ENCODE measurements at places on chromosomes 6 and 20.

DNA sequence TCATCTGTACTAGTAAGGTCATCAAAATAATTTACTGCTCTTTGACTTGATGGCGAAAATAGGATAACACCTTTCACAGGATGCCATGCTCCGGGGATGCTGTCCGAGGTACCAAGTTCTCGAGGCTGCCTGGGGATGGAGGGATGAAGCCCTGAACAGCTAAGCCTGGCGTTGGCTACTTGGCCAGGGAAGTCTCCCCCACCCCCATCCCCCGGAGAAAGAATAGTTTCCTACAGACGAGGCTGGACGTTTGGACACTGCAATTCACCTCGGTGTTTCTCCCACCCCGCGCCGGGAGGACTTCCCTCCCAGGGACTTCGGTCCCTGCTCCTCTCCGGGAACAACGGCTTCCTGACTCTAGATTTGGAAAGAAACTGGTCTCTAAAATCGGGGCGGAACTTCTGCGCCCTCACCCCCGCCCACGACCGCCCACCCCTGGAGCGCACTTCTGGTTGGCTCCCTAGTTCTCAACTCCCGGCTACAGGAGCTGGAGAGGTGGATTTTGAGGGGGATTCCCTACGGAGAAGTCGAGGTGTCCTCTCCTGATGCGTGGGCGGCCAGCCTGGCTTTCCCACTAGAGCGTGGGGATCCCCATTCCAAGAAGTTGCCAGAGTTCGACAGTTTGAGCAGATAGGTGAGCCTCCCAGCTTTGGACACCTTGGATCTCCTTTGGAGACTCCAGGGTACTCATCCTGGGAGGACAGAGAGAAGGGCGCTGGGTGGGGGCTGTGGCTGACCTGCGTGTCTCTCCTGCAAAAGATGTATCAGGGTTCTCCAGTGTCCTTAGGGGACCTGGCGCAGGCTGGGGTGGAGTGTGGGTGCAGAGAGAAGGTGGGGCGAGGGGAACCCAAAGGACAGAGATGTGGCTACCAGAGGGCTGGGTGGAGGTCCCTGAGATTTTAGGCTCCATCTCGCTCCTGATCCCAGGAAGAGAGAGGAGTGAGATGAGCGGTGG lies 1.1 kb downstream of the PCSK2 start:
- no peak for DNase-seq

DNA sequence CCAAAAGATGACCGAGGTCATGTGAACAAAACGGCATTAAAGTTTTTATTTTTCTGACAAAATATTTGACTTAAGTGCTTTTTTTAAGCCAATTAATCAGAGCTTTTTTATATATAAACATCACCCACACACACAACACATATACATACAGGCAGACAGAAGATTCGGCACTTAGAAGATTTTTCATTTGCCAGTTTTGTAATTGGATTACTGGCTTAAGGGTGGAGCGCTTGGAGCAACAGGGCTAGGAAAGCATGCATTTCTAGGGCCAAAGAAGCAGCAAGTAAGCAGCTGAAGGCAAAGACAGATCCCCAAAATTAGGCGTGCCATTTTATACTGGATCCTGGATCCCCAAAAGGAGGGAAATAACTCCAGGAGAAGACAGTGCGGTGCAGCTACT lies 30.3 kb downstream of the SAMD5 start:
- DNase-seq, result no peak

- no peak for DNase-seq
Measured at GRCh38 chr6:9064156-9064555, 628.8 kb upstream of the SLC35B3 start.

GRCh38 chr6:148443798-148444560 lies 101.3 kb downstream of the SASH1 start:
- no peak for DNase-seq

- DNase-seq, result no peak
Measured at GRCh38 chr6:113317442-113317841, 539.7 kb upstream of the MARCKS start.

Data from activated effector memory CD4-positive, alpha-beta T cell treated with Interleukin-2 at 50 U/mL for 16 hours (primary cell).